ENCODE measurements at places on chromosomes 11 and 22.

DNA sequence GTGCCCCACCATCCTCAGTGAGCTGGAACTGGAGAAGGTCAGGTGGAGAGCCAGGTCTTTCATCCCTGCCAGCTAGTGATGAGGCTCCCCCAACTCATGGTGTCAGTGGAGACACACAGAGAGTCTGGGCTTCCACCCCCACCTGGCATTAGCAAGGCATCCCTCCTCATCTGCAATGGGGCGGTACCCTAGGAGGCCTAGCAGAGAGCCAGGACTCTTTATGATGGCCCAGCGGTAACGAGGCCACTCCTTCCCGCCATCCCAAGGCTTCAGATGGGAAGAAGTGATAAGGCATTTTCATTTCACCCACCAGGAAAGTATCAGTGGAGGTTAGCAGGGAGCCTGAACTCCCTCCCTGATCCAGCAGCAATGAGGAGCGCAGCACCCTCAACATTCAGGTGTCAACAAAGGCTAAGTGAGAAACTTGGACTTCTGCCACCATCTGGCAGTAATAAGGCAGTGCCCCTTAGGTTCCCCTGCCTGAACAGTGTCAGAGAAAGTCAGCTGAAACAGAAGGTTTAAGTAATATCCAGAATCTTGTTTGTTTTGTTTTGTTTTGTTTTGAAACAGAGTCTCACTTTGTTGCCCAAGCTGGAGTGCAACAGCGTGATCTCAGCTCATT, 40.5 kb upstream of the FBLN1 start:
- DNase-seq = no peak

DNA sequence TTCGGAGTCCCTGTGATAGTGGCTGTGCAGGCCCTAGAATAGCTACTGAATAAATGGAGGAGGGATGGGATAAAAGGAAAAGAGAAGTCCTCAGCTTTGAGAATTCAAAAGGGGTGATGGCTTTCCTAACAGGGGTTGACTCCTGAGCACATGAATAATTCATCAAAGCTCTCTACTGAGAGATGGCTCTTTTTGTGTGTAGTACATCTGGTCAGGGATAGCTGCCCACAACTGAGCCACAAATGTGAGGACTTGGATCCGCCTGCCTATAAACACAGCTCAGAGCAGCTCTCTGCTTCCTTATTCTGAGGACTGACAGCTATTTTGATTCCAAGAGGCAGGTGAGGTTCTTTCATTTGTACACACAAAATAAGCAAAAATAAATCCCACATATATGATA, 82.3 kb downstream of the USP35 start:
- no peak for DNase-seq

DNA sequence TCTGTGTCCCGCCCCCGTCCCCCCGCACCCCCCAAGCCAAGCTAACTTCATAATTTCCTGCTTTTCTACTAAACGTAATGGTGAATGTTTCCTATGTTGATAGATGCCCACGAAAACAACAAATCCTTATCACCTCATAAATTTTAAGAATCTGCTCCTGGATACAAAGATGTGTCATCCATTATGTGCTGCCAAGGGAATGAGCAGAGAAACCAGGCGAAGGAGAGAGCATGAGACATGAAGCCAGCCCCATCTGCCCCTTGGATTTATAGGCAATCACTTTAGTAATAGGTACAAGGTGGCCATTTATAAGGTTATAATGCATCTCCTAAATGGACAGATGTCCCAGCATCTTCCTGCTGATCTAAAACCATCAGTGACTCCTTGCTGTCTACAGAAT, 30.3 kb downstream of the LAYN start:
- DNase-seq = no peak

DNA sequence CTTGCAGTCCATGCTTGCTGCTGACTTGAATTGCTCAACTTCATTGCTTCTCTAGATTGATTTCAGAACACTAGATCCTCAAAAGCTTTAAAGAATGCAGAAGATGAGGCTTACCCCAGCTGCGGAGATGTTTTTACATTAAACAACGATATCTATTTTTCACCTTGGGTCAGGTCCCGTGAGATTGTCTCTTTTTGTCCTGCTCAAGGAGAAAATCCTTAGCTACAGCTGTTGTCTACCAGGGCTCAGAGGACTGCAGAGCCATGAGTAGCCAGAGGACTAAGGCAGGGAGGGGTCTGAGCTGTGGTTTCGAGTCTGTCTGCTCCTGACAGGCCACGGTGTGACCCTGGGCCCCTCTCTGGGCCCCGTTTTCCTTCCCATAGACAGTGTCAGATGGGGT, 51.4 kb downstream of the PKNOX2 start:
- no peak for DNase-seq

DNA sequence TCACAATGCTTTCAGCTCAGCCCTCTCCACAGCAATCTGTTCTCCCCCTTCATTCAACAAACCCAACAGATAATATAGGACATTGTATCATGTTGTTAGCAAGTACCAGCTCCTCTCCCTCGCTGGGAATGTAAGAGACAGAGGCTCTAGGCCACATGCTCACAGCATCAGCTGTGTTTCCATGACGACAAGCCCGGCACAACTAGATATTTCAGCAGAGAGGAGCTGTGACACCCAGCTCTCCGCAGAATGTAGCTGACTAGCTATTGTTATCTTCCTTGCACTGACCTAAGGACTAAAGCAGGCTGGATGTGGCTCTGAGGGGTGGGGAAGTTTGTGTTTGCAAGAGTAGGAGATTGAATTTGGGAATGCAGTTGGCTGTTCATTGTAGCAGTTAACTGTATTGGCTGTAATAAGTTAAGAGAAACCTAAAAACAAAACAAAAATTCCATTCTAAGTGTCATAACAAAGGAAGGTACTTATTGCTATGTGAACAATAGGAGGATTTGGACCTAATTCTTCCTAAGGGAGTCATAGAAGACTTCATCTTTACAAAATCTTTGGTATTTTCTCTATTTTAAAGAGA, 28.0 kb upstream of the RRAS2 start:
- no peak for DNase-seq

DNA sequence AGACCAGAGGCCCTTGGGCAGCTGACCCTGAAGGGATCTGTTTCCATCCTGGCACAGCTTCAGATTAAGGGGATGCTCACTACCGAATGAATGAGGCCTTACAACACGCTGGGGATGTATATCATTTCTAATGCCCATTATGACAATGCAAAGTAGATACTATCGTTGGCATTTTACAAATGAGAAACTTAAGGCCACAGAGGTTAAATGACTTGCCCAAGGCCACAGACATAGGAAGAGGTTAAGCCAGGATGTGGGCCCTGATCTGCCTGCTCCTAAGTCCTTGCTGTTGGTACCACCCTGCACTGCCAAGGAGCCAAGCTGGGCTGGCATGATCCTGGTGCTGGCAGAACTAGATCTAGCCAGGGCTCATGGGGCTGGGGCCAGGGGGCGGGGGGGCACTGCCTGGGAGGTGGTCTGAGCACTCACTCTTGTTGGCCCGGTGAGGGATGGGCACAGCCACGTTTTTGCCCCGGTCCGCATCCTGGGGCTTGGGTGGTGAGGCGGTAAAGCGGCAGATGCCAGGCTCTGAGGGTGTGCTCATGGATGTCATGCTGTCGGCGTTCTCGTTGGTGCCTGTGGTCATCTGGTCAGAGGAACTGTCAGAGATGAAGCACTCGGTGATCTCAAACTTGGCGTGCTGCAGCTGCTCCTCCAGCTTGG, 102.8 kb downstream of the CEP164 start:
- DNase-seq = no peak

DNA sequence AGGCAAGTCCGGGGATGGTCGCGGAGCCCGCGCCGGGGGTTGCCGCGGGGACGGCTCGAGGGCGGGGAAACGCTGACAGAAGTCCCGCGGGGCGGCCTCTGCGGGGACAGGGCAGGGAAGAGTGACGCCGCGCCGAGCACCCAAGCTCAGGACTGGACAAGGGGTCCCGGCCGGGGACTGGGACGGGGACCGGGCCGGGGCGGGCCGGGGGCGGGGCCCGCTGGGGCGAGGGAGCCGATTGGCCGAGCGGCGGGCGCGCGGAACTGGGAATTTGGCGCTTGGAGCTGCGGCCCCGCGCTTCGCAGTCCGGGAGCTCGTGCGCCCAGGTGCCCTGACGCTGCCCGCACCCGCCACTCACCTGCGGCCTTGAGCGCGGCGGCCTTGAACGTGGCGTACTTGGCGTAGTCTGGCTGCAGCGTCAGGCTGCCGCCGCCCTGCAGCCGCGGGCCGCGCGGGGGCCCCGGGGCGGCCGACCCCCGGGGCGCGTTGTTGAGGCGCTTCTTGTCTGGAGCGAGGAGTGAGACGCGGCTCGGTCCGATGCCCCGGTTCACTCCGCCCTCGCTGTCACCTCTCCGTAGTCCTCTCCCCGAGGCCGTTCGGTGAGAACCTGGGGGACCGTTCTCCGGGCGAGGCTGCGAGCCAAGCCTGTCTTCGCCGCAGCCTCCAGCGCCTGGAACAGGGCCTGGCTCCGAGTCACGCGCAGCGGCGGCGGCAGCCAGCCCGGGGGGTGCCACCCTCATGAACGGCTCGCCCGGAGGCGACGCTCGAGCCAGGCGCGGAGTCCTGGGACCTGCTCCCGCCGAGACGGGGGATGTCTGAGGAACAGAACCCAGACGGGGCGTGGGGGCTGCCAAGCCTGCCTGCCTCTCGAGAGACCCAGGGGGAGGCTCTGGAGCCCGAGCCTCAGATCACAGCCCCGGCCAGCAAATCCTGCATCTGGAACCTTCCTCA, 4.5 kb downstream of the SHISA8 start:
- peak; percentile 76 for DNase-seq

- no peak for DNase-seq
Observed at GRCh38 chr11:103499710-103500340, 390.6 kb downstream of the DYNC2H1 start.

DNA sequence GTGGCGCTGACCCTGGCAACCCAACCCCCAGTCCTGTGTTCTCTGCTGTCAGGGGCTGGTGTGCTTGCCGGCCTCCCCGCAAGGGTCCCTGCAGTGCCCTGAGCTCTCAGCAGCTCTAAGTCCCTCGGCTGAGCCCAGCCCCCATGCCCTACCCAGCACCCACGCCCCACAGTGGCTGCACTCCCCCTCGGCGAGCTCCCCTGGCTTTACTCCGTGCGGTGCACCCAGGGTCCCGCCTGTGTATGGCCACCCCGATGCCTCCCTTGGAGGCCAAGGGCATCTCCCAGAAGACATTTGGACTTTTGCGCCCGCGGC, 72.5 kb upstream of the SHISAL1 start:
- DNase-seq = no peak

DNA sequence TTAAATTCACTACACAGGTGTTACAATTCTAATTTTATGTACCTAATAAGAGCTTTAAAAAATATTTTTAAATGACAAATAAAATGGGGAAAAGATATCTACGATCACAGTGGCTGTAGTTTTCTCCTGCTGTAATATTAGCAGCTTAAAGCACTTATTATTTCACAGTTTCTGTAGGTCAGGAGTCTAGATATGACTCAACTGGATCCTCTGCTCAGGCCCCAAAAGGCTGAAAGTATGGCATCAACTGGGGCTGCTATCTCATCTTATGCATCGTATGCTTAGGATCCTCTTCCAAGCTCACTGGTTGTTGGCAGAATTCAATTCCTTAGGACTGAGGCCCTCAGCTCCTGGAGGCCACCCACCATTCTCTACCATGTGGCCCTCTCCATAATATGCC, 12.8 kb downstream of the FBXO3 start:
- DNase-seq = no peak

- no peak for DNase-seq
Observed at GRCh38 chr11:132307309-132308020, 937.0 kb downstream of the NTM start.

DNA sequence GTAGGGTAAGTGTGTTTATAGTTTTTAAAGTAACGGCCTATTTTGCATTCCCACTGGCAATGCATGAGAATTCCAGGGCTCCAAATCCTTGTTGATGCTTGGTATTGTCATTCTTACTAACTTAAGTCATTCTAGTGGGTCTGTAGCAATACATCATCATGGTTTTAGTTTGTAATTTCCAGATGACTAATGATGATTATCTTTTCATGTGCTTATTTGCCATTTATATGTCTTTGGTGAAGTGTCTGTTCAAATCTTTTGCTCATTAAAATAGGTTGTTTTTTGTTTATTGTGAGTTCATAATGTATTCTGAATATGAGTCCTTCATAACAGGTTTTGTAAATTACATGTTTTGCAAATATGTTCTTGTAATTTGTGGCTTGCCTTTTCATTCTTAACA, 31.2 kb downstream of the MTMR3 start:
- DNase-seq = no peak

GRCh38 chr11:86918973-86919372, 36.2 kb downstream of the FZD4 start:
- DNase-seq = no peak

GRCh38 chr11:488992-489391, 18.1 kb downstream of the RNH1 start:
- DNase-seq = no peak

GRCh38 chr11:46210133-46210636, 67.3 kb upstream of the CREB3L1 start:
- no peak for DNase-seq

GRCh38 chr11:134041791-134042696, 26.8 kb upstream of the JAM3 start:
- no peak for DNase-seq

DNA sequence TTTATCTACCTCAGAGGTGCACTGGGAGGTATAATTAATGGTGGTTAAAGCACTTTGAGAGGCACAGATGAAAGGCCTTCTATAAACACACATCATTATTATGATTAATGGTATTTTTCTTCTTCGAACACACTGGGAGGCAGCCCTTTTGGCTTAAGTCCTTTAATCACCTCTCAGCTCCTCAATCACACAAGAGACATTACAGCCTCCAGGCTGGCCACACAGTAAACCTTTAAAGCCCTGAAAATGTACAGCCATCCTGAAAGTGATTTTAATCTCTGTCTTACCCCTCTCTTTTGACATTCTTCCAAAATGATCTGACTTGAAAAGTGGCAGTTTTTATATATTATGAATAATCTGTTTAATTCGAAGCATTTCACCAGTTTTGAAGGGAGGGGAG, 54.3 kb upstream of the VSTM5 start:
- no peak for DNase-seq

DNA sequence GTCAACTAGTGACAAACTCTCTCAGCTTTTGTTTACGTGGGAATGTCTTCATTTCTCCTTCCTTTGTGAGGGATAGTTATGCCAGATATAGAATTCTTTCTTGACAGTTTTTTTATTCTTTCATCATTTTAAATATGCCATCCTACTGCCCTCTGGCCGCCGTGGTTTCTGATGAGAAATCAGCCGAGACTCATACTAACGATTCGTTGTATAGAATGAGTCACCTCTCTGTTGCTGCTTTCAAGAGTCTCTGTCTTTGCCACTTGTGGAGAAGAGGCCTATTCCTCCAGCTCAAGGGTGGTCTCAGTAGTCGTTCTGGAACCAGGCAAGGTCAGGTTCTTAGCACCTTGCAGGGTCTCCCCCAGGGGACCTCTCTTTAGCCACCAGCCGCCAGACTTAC, 8.0 kb downstream of the MYO7A start:
- no peak for DNase-seq

GRCh38 chr11:124900464-124900863, 2.8 kb upstream of the ROBO4 start:
- DNase-seq = no peak
